NCI-H1092 (cell line): ENCODE measurements at places on chromosomes 13 and 19.

DNA sequence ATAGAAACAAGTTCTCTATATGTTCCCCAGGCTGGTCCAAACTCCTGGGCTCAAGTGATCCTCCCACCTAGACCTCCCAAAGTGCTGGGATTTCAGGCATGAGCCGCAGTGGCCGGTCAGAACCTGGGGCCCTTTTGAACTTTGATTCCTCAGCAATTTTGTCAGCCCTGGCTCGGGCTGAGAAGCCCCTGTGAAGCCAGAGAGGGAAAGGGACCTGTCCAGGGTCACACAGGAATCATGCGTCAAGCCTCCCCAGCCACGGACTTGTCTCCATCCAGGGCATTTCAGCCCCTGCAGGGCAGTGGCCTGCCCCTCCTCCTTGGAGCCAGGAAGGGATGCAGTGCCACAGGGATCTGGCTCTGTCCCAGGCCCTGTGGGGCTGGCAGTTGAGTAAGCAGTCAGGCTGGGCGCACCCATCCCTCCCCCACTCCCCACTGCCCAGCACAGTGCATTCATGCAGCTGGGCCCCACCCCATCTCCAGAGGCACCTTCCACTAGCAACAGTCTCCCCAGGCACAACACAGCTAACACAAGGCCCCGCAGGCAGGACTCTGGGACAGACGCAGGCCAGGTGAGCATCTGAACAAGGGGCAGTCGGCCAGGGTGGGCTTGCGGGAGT, at the start of gene CAPS:
Gene CAPS, plus strand, starts transcription at position 516 of the 619 bp plus-strand sequence. CDS start 153 bp downstream, outside the sequence.
- DNase-seq = no peak

GRCh38 chr13:44058624-44059215, 179.0 kb downstream of the LACC1 start:
- DNase-seq = no peak

GRCh38 chr13:29499506-29500165, 95.9 kb downstream of the SLC7A1 start:
- DNase-seq = no peak

GRCh38 chr13:97141564-97142005, 80.5 kb upstream of the MBNL2 start:
- DNase-seq = no peak

DNA sequence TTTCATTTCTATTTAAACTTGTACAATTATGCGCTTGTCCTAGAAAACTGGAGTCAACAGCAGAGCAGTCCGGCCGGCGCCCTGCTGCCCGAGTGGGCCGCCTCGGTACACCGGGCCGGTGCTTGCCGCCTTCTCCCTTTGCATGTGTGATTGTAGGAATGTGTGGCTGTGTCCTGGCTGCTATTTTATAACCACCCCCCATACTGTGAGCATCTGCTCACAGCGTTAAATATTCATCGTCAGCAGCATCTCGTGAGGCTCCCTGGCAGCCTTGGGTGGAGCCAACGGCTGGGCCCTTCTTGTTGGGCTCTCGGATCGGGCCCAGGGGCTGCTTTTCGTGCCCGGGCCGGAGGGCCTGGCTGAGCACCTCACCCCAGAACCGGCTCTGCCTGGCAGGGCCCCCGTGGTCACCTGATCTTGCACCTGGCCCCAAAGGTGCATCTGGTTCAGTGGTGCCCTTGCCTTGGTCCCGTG, 10.6 kb downstream of the PIAS4 start:
- DNase-seq = no peak

DNA sequence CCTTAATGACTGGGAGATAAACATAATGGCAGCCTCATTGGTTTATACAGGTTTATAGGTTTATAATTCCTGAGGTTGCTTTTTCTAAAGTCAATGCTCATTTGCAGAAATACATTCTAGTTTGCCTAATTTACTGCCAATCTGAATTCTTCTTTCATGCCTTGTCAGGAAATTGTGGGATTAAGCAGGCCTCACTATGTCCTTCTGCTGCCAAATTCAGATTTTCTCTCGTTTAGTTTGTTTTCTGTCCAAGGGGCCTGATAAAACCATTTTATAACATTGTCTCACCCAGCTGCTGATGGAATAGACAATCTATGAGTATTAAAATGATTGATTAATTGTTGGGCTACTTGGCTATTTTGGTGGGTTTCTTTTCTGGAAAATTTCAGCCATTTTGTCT, 42.4 kb upstream of the OBI1 start:
- DNase-seq = no peak

DNA sequence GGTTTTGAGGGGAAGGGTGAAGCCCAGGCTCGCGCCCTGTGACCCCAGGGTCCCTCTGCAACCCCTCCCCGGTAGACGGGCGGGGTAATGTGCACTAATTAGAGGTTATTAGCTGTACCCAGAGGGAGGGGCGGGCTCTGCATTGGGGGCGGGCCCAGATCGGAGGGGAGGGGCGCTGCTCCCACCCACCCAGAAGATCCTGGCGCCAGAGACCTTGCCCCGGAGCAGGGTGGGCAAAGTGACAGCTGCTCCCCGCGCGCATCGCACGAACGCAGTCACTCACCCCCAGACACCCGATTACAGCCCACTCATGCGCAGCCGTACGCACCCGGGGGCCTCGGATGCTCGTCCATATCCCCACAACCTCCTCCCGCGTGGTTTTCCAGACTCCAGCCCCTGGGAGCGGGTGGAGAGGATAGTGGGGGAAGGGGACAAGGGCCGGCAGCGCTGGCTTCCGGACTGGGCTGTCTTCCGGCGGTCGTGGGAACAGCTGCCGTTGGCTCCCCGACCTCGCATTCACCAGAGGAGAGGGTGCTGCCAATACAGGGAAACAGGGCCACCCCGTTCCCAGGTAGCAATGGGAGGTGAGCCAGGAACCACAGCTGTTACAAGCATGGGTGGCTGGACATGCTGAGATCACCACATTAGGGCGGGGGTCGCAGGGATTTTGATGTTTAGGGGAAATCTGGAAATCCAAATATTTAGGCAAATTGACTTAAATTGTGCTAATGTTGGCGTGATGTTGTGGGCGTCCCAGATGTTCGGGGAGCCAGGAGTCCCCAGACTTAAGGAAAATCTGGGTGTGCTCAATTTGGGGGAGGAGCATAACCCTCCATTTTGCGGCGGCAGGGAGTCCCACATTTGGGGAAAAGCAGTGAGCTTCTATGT, 2.9 kb upstream of the HOOK2 start:
- peak; percentile 73 for DNase-seq

- no peak for DNase-seq
Measured at GRCh38 chr19:32457571-32458158, 52.1 kb downstream of the DPY19L3 start.

GRCh38 chr19:41095703-41096102, 7.5 kb downstream of the CYP2A13 start:
- DNase-seq = no peak

- no peak for DNase-seq
Measured at GRCh38 chr19:49811328-49811727, 1.8 kb downstream of the FUZ start.

- no peak for DNase-seq
Measured at GRCh38 chr19:14089412-14089661, 1.2 kb downstream of the SAMD1 start.

GRCh38 chr13:35888981-35889380, 242.2 kb downstream of the DCLK1 start:
- peak; percentile 0 for DNase-seq

DNA sequence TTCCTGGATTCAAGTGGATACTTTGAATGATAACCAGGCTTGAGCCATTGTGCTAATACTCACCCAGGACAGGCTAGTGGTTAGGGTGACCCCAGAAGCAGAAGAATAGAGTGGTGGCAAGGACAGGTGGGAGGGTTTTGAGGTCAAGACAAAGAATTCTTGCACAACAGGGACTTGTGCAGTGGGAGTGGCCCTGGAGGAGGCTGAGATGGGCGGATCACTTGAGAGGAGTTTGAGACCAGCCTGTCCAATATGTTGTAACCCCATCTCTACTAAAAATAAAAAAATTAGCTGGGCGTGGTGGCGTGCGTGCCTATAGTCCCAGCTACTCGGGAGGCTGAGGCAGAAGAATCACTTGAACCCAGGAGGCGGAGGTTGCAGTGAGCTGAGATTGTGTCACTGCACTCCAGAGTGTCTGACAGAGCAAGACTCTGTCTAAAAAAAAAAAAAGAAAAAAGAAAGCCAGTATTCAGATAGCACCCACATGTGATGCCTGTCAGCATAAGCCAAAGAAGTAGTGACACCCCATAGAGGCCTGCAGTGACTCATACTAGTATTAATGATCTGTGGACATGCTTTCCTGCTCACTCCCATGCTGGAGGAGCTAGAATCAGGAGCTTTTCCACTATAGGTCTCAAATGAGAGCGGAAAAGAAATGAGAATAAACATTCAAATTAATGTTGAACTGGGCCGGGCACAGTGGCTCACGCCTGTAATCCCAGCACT, 78.7 kb downstream of the RNF17 start:
- DNase-seq = no peak

GRCh38 chr13:66974174-66974573, 256.0 kb downstream of the PCDH9 start:
- DNase-seq = no peak

GRCh38 chr19:43534816-43535761, 2.1 kb downstream of the ZNF575 start:
- no peak for DNase-seq

- no peak for DNase-seq
Measured at GRCh38 chr13:64723724-64724123, 2506.4 kb downstream of the PCDH9 start.

DNA sequence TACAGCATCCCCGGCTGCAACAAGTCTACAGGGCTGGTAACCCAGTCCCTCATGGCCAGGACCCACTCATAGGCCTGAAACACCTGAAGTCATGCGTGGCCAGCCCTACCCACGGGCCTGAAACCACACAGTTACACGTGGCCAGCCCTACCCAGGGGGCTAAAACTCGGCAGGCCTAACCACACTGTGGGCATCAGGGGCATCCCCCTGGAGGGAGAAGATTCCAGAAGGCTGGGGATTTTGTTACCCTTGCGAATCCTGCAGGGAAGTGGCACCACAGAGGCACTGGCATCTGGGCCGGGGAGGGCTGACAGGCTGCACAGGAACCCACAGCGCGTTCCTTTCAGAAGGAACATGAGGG, 48.4 kb upstream of the C13orf46 start:
- DNase-seq = no peak

- DNase-seq = no peak
Measured at GRCh38 chr19:31448221-31448657, 99.0 kb upstream of the TSHZ3 start.

DNA sequence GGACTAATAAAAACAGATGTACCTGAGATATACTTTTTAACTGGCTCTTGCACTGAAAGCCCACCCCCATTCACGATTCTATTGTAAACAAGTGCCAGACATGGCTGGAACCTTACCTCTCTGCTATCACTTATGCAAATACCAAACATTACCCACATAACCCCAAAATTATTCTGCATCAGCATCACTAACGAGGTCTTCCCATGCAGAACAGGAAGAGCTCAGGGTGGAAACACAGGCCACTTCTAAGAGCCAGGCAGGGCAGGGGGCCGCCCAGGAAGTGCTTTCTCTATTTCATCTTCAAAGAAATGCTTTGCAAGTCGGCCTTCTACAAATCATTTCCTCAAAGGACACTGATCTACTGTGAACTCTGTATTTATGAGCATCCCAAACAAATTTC, 7.3 kb downstream of the IRS2 start:
- no peak for DNase-seq

- no peak for DNase-seq
Measured at GRCh38 chr13:75446874-75447273, 35.1 kb downstream of the TBC1D4 start.

DNA sequence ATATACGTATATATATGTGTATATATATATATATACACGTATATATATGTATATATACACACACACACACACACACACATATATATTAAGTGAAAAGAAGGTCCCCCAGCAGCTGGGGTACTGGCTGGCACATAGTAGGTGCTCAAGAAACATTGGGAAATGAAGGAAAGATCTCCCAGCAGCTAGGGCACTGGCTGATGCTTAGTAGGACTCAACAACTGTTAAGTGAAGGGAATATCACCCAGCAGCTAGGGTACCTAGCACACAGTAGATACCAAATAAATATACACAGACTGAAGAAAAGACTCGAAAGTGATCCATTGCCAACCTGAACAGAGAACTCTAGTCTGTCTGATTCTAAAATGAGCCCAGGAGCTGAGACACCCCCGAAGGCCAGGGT, 12.2 kb downstream of the PODNL1 start:
- DNase-seq = no peak

GRCh38 chr13:76887076-76887563, 915 bp upstream of the KCTD12 start:
- no peak for DNase-seq

- no peak for DNase-seq
Measured at GRCh38 chr13:44355621-44356020, 18.0 kb upstream of the SERP2 start.

- DNase-seq = no peak
Measured at GRCh38 chr13:62129000-62129551, 713.4 kb upstream of the PCDH20 start.

- no peak for DNase-seq
Measured at GRCh38 chr13:101640788-101641400, 188.4 kb downstream of the ITGBL1 start.

- no peak for DNase-seq
Measured at GRCh38 chr19:53357821-53358581, 7.5 kb upstream of the ZNF525 start.

DNA sequence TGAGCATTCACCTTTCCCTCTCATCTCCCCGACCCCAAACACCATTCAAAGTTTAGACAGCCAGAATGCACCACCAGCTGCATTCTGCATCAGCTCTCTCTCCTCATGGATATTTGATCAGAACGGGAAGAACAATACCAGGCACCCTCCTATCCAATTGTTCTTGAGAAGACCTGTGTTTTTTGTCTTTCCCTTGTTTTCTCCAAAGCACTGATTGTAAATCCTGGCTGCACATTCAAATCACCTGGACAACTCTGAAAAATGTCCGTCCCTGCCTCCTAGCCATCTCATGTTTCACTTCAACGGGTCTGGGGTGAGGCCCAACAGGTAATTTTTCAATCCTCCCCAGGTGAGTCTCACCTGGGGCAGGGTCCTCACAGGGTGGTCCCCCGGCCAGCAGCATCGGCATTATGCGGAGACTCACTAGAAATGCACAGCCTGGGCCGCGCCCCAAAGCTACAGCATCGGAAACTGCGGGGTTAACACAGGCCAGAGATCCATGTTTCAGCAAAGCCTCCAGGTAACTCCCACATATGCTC, 5.5 kb downstream of the IRS2 start:
- DNase-seq = no peak

GRCh38 chr19:55353803-55354697, 469 bp downstream of the COX6B2 start:
- no peak for DNase-seq
